Effector memory CD4-positive, alpha-beta T cell (primary cell): ENCODE measurements at places on chromosomes 16 and 17.

GRCh38 chr16:15587152-15587825 is 55.7 kb downstream of the MARF1 start:
- DNase-seq = no peak

GRCh38 chr17:72125226-72125651 is 4.4 kb downstream of the SOX9 start:
- no peak for DNase-seq

- DNase-seq = no peak
Measured at GRCh38 chr16:28000314-28001169, 63.0 kb downstream of the GSG1L start.

DNA sequence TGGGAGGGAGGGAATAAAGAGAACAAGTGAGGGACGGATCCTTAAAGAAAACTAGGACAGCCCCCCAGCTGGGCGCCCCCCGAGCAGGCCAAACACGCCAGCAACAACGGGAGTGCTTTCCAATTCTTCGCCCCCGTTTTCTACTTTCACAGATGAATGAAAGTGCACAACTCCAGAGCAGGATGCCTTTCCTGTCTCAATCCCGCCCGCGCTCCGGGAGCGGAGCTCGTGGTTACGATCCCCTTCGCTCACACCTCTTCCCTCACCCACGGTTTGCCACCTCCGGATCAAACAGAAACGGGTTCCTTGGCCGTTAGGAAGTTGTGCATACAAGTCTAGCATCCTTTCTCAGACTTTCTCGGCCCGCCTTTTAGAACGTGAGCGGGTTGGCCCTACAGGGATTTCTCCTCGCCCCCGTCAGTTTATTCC is 680 bp downstream of the SKA2 start:
- no peak for DNase-seq

GRCh38 chr16:3513892-3514583 is 13.2 kb downstream of the CLUAP1 start:
- DNase-seq = no peak
